Activated effector memory CD4-positive, alpha-beta T cell treated with anti-CD3 and anti-CD28 coated beads, Interleukin-2, amount 50 U/mL, for 16 hours (primary cell): ENCODE measurements at places on chromosomes 13 and 19.

DNA sequence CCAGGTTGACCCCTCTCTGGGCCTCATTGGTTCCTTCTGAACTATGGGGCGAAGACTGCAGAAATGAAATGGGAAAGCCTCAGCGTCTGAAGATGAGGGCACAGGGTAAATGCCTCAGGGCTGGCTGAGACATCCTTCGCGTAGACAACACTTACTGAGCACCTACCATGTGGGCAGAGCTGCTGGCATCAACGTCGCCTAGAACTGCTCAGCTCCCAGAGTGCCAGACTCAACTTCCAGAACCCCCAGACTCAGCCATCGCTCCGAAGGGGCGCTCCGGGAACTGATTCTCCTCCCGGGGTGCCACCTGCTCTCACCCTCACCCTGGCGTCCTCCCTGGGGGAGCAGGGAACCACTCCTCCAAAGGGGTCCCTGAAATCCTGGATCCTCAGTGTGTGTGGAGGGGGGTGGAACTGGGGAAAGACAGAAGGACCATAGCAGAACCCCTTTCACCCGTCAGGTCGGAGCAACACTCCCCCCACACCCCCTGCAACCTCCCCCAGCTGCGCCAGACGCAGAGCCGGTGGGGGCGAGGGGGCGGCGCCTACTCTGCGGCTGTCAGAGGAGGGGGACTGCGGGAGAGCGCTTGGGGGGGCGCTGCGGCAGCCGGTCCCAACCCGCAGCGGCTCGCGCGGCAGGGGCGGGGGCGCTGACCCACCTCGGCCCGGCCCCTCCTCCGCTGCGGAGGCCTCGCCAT, 8.2 kb upstream of the NFIC start:
- DNase-seq: no peak

DNA sequence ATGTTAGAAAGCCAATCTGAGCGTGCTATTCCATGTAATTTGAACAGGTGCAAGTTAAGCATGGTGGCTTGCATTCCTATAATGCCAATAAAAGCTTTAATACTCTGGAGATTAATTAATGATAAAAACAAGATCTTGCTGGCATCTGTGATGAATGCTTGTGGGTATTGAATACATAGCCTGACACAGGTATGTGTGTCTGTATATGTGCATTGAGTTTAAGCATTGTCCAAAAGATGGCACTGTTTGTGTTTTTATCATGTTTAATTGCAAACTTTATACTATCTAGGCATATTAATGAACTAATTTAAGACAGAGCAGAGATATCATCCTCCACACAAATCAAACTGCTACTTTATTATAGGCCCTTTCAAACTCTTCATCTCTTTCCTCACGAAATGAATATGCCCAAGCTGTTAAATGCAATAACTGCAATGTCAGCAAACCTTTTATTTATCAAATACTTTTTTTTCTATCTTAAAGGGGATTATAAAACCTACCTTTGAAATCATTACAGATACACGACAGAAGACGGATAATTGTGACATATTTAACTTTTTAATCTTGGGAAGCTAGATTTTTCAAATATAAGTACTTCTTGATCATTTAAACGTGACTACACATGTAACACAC, 86.5 kb downstream of the TNFSF11 start:
- DNase-seq: no peak

DNA sequence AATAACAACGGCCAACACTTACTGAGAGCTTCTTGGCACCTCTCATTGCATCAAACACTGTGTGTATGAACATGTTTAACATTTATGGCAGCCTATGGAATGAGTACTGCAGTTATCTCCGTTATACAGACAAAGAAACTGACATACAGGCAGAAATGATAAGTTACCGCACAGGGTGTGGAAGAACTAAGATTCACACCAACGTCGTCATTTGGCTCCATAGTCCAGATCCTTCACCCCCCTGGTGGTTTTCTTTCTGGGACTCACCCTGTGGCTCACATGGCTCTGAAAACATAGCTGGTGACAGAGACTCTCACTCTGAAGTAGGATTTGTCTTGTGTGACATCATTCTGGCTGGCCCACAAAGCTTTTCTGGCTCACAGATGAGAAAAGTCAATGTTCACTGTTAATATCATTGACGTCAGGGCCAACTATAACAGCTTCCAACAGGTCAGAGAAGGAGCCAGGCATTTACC, 230.1 kb downstream of the DLEU7 start:
- DNase-seq: no peak

- no peak for DNase-seq
Observed at GRCh38 chr19:1270213-1270853, 1.2 kb downstream of the CIRBP start.

GRCh38 chr19:7871437-7872305, 2.5 kb downstream of the PRR36 start:
- DNase-seq: peak; percentile 92

DNA sequence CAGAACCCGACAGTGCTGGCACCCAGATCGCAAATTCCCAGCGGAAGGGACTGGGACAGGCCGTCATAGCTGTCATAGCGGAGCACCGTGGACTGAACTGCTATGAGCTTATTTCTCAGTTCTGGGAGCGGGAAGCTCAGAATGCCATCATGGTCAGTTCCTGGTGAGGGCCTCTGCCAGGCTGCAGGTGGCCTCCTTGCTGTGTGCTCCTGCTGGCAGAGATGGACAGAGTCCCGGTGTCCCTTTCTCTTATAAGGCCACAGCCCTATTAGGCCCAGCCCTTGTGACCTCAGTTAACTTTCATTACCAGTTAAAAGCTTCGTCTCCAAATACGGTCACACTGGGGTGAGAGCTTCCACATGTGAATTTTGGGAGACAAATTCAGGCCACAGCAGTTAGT, 4.6 kb downstream of the ZNF444 start:
- no peak for DNase-seq
